GM23248 (cell line): ENCODE measurements at places on chromosomes 4 and X.

DNA sequence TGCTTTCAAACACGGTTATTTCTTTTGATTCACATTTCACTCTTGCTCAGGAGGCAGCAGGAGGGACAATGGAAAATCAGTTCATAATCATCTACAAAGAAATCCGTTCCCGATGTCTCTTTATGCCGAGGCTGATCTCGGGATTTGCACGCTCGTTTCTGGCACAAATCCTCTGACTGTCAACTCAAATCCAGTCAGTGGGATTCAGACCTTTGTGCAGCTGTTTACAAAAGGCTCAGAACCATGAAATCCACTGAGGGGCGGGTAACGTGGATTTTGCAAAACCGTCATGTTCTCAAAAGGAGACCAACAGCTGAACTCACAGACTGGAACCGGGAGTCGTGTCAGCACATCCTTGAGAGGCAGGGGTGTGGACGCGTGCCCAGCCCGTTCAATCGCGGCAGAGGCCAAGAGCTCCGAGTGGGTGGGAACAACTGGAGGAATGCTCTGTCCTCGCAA is 46.4 kb downstream of the ACOX3 start:
- DNase-seq: peak; percentile 66

DNA sequence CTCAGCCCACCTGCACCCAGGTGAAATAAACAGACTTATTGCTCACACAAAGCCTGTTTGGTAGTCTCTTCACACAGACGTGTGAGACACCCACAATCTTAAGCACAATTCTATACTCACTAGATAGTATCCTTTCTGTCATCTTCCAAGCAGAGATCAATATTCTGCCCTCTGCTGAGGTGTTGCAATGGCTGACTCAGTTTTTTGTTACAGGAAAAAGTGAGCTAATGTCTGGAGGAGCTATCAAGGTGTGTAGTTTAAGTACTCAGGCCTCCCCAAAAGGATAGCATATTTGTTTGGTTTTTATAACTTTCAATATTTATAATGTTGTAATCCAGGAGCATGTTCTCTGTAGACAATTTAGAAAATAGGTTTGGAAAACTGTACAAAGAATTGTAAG is 775.2 kb upstream of the POU3F4 start:
- no peak for DNase-seq

DNA sequence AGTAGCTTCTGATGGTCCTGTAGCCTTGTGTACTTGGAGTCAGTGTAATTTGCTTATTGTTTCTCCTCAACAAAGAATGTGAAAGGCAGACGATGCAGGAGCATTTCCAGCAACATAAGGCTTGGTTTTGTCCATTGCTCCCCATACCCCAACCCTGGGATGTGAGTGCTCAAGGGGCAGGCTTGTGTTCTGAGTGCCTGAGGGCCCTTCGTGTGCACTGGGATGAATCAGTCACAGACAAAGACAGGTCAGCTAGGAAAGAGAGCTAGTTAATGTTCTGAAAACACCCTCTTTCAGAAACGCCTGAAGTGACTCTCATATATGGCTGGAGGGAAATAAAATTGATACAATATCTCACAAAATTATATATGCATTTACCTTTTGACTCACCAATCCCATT is 59.1 kb downstream of the PRPS1 start:
- DNase-seq: no peak

GRCh38 chrX:39766855-39767254 is 330.9 kb downstream of the BCOR start:
- DNase-seq: no peak

GRCh38 chr4:128661479-128661878 is 148.0 kb upstream of the JADE1 start:
- no peak for DNase-seq

GRCh38 chr4:89434364-89434988 is 126.9 kb upstream of the GPRIN3 start:
- peak; percentile 70 for DNase-seq

GRCh38 chr4:54658252-54659093 is 716 bp downstream of the KIT start:
- peak; percentile 67 for DNase-seq

- DNase-seq: no peak
These were observed 112.7 kb downstream of the CLCN5 start for GRCh38 chrX:50035126-50035525.

GRCh38 chr4:19382993-19383756 is 868.5 kb upstream of the SLIT2 start:
- peak; percentile 86 for DNase-seq

- DNase-seq: peak; percentile 28
These were observed 417.1 kb upstream of the MAGEB16 start for GRCh38 chrX:35380808-35381700.

DNA sequence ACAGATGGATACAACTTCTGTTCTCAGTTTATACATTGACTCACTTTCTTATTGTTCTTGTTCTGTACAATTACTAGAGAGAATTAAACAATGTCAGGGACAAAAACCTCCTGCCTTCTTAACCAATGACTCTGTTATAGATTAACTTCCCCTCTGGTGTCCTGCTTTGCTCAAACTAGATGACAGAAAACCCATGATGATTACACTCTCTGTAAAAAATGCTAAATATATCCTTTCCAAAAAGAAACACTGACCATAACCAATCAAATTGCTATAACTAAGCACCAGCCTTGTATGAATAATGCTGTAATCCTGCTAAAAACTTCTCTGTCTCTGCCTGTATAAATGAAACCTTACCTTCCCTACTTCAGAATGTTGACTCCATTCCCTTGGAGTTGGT is 29.8 kb upstream of the IL13RA2 start:
- DNase-seq: peak; percentile 48

- no peak for DNase-seq
These were observed 30.6 kb downstream of the TACC3 start for GRCh38 chr4:1751919-1752283.

GRCh38 chr4:180028682-180029081 is 2214.5 kb upstream of the TENM3 start:
- no peak for DNase-seq

DNA sequence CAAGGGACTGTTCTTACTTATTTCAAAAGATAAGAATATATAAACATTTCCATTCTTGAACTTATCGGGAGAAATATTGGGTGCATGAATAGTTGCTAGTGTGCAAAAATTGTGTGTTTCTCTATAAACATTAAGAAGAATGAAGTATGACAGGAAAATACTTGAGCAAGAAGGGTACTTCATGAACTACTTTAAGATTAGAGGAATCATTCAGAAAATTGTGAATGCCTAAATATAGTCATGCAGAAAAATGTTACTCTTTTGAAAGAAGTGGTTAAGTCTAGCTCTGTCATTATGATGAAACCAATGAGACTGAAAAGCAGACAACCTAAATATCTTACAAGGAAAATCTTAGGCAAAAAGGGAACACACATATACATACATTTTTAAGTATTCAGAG is 207.8 kb upstream of the PCDH18 start:
- peak; percentile 15 for DNase-seq

DNA sequence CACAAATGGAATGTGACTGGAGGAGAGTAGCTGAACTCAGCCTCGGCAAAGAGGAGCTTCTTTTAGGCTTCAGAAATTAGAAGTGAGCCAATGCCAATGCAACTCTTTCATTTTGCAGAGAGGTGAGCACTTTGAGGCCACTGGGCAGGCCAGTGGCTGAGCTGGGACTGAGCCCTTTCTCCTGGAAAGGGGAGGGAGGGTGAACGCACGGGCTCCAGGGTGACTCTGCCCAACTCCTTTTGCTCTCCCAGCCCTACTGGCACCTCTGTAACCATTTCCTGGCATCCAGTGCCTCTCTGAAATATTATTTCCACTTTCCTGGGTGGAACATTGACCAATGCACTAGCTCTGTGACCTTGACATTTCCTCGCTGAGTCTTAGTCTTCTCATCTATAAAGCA is 88.1 kb downstream of the SLC2A9 start:
- DNase-seq: no peak

- DNase-seq: peak; percentile 56
These were observed 10.6 kb upstream of the BCOR start for GRCh38 chrX:40108162-40108958.

DNA sequence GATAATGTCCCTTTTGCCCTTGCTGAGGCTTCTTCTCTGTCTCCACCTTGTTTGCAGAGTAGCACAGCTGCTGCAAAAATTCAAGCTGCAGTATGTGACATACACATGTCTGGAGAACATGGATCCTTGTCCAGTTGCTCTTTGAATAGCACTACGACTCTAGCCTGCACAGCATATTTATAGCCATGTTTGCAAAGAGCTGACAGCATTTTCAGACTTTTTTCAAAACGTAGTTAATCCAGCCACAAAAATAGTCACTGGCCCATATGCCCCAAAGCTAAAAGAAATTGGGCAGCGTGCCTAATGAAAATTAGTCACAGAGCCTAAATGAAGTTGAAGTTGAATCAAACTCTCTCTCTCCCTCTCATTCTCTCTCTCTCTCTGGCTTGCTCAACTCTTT is 17.5 kb downstream of the SLC16A2 start:
- DNase-seq: no peak

DNA sequence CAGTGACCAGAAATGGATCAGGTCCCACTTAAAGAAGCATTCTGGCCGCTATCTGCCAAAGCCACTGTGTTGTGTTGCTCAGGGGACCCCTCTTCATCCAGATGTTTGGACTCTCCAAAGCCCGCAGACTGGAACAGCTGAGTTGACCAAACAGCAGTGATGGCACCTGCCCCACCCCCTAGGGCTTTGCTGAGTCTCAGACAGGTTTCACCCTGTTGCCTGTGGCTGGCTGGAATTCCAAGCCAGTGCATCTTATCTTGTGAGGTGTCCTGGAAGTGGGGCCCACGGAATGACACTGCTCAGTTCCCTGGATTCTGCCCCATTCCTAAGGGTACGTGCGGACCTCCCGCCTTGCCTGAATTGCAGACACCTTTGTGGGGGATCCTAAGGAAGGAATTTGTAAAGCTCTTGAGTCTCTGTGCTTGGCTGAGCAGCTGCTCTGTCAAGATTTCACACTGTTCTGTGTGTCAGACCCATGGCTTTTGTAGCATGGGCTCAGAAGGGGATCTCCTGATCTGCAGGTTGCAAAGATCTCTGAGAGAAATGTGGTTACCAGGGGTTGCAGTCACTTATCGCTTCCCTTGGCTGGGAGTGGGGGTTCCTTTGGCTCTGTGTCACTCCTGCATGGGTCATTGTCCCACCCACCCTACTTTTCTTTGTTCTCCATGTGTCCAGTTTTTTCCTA is 1707.9 kb upstream of the PCDH10 start:
- DNase-seq: no peak

GRCh38 chr4:2583092-2583491 is 46.6 kb downstream of the FAM193A start:
- no peak for DNase-seq

DNA sequence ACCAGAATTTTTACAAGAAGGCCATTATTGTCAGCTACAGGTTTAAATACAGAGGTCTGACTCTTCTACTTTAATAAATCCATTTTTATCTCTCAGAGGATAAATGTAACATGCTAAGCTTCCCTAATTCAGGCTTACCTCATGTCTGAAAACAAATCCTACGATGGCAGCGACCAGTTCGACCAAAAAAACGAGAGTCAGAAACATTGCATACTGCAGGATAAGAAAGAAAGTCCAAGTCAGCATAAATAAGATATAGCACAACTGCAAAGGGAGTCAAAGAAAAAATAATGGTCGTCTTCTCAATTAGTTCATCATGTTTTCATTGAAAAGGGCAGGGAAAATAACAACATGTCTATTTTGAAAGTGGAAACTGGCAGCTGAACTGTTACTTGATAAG is 1.6 kb downstream of the TSPAN6 start:
- no peak for DNase-seq

GRCh38 chr4:140071806-140072205 is 82.2 kb downstream of the MAML3 start:
- DNase-seq: peak; percentile 84

GRCh38 chrX:134374294-134374693 is 85.7 kb upstream of the HPRT1 start:
- peak; percentile 33 for DNase-seq

GRCh38 chrX:56947699-56948098 is 47.6 kb downstream of the SPIN3 start:
- DNase-seq: peak; percentile 65
